ENCODE measurements at places on chromosomes 5 and 9.

DNA sequence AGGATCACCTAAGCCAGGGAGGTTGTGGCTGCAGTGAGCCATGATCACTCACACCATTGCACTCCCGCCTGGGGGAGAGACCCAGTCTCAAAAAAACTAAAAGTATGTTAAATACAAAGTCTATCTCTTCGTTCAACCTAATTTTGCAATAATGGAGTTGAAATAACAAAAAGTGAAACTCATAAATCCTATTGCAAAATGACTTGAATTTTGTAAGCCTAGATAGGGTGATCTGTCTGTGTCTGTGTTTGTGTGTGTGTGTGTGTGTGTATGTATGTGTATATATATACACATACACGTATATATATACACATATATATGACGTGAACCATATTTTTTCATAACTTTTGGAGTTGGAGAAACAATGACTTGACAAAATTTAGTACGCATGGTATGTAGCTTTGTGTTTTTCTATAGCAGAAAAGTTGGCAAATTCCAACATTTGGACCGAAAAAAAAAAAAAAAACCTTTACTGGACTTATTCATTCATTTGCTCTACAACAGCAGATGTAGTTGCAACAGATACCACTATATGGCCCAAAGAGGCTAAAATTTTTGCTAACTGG lies 76.9 kb upstream of the CDH6 start:
- DNase-seq = no peak

GRCh38 chr5:57749396-57749795 lies 266.8 kb upstream of the ACTBL2 start:
- DNase-seq = no peak

DNA sequence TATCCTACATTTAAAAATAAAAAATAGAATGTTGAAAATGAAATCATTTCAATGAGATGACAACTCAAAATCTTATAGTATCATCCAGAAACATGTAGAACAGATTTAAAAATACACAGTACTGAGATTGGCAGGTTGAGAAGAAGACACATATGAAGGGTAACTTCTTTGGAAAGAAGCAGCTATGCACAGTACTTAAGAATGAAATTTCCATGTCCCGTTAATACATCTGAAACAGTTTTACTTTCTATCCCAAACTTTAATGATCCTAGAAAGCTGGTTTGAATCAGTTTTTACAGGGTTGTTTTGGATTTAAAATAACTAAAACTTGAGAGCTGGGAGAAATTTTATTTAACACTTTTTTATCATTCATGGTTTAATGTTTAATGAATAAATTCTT lies 36.0 kb upstream of the ARRDC3 start:
- DNase-seq = no peak

- no peak for DNase-seq
Observed at GRCh38 chr5:91027405-91028139, 355.5 kb downstream of the ARRDC3 start.

GRCh38 chr9:124309667-124310084 lies 51.9 kb downstream of the NEK6 start:
- no peak for DNase-seq

DNA sequence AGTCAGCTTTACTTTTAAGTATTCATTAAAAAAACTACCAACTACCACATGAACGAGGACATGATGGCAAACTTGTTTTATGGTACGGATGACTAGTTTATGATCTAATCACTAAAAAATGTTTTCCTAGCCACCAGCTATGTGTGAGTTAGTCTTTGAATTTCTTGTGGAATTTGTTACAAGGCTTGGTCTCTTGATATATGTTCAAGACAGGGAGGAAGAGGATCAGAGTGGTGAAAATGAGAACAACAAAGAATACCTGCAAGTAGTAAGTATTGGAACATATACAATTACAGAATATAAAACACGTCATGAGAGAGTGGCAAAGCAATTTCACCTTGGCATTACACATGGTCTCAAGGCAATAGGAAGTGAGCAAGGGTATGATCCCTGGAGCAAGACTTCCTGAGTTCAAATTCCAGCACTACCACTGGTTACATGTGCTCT lies 548.6 kb upstream of the TLE4 start:
- DNase-seq = no peak

- DNase-seq = no peak
Observed at GRCh38 chr9:95822015-95822414, 53.5 kb upstream of the ERCC6L2 start.

DNA sequence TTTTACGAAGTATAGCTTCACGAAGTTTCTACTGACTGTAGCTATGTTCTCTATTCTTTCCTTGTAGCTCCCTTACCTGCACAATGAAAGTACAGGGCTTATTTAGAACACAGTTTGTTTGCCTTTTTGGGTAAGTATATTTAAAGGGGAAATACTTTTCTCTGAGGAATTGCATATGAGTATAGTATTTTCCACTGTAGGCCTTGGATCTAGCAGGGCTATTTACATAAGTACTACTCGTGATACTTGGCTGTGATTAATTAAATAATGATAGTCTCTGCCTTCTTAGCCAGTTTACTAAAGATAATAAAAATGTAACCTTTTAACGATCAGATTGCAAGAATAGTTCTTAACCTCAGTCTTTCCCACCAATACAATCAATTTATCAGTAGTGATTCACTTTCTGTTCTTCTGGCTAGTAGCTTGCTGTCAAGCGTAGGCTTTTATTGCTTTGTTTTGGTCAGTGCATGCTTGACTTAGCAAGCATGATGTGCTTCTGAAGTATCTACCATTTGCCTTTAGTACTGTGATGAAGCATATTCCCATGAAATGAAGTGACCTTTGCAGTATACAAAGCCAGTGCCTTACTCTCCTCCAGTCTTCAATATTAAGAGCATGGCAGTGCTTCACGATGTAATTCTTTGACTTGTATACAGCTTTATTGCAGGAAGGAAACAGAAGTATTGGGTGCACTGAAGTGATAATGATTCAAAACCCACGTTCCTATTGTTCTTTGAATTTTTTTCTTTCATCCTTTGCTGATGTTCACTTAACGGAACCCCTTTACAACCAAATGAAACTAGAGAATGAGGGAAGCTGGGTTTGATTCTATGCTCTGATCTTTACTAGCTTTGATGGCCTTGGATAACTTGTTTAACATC lies 64.2 kb downstream of the SLC44A1 start:
- no peak for DNase-seq

GRCh38 chr5:153367466-153367865 lies 123.0 kb upstream of the GRIA1 start:
- no peak for DNase-seq

- no peak for DNase-seq
Observed at GRCh38 chr5:43425983-43426382, 13.8 kb upstream of the CCL28 start.

DNA sequence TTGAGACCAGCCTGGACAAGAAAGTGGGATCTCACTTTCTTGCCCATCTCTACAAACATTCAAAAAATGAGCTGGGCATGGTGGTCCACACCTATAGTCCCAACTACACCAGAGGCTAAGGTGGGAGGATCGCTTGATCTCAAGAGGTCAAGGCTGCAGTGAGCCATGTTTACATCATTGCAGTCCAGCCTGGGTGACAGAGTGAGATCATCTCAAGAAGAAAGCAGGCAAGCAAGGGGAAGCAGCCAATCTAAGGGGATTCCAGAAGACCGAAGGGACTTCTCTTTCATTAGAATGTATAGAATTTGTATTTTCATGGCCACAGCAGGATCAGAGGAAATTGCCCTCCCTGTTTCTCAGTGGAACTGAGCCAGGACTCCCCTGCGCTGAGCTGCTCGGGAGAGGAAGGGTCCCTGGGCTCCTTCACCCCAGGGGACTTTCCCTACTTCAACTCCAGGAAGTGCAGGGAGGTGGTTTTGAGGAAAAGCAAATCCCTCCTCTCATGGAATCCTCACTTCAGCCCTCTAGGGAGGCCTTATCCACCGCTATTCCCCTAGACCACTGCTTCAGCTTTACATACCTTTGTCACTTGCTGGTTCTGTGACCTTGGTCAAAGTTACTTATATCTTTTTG lies 12.1 kb downstream of the WWC1 start:
- no peak for DNase-seq

GRCh38 chr5:14134771-14135170 lies 8.4 kb upstream of the TRIO start:
- no peak for DNase-seq

- DNase-seq = no peak
Observed at GRCh38 chr5:138109463-138110265, 25.8 kb downstream of the WNT8A start.

- DNase-seq = no peak
Observed at GRCh38 chr9:128937310-128938165, 9.9 kb downstream of the DOLK start.

DNA sequence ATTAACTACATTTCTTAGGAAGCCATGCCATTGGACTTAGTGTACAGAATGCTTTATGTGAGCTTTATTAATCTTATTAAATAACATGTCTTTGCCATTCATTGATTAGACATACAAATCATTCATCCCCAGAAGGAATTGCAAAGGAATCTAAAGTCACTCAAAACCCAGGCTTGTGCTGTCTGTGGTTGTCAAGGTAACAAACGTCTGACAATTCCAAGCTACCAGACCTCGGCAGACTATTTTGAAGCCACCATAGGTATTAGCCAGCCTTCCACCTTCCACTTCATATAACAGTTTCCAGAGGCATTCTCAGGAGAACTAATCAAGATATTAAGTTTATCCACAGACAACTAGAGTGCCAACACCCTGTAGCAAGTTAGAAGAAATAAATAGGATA lies 135.2 kb upstream of the TUSC1 start:
- DNase-seq = no peak

DNA sequence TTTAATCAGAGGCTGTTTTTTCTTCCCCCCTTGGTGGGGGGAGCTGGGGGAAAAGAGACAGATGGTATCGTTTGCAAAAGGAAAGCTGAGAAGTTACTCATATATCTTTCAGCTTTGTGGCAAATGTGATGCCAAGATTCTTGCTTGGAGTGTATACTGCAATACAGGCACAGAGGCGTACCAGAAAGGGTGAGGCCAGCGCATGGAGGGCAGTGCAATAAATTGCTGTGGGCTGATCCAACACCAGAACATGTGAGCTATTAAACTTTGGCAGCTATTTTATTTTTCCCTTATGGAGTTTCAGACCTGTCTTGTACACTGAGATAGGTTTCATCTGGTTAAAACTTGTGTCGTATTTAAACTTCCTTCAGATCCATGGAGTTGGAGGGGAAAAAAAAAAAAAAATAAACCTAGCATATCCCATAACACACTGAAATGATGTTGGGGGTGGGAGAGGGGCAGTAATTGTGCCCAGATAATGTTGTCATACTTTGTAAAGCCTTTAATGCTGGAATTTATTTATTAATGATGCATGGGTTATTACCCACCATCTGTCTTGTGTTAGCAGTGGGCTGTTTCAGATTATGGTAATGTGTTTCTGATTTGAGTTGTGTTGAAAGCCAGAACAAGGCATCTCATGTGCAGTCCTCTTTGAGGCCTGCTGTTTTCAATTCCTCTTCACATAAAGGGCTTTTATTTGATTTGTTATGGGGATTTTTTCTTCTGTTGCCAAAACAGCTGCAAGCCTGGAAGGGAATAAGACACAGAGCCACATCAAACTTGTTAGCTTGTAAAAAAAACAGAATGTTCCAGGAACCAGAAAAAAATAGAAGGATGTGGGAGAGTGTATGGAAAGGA lies 891.3 kb downstream of the TLE1 start:
- DNase-seq = no peak

DNA sequence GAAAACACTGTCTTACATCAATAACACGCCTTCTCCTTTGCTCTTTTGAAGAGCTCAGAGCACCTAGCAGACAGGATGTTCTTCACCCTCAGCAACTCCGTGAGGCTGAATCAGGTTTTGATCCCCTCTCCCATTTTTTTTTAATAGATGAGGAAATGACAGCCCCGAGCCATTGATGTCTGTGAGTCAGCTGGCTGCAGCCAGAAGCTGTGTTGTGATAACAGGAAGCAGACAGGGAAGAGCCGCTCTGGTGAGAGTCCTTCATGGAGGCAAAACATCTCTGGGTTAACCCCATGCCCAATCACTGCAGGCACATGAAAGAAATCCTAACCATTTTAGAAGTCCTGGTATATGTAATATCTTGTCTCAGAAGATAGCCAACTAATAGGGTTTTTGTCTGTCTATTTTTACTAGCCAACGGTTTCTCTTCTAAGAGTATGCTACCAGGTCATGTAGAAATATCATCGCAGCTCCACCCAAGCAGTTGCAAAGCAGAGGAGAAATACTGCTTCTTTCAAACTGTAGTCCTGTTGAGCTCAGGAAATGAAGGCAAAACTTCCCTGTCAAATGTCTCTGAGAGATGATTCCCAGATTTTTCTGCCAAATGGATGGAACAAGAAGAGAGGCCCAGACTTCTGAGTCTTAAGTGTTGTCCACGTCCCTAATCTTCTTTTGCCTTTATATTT lies 568.9 kb downstream of the CCDC171 start:
- DNase-seq = no peak
